Activated T-cell treated with anti-CD3 and anti-CD28 coated beads, Interleukin-2, amount 50 U/mL, for 24 hours (primary cell): ENCODE measurements at places on chromosomes 4 and X.

GRCh38 chrX:134158821-134159512 is 78.0 kb upstream of the CCDC160 start:
- DNase-seq = no peak
- no peak overlapping the region for H3K4me3 ChIP-seq
- peaks cover 44% of the 10 kb centered on the region for H3K27me3 ChIP-seq

GRCh38 chrX:131816551-131817136 is 206.5 kb upstream of the STK26 start:
- H3K27ac ChIP-seq = peak overlapping the region; percentile 82
- H3K36me3 ChIP-seq = peaks cover 7% of the 10 kb centered on the region
- H3K4me3 ChIP-seq = peak overlapping the region; percentile 64
- H3K4me1 ChIP-seq = peaks cover 44% of the 10 kb centered on the region

DNA sequence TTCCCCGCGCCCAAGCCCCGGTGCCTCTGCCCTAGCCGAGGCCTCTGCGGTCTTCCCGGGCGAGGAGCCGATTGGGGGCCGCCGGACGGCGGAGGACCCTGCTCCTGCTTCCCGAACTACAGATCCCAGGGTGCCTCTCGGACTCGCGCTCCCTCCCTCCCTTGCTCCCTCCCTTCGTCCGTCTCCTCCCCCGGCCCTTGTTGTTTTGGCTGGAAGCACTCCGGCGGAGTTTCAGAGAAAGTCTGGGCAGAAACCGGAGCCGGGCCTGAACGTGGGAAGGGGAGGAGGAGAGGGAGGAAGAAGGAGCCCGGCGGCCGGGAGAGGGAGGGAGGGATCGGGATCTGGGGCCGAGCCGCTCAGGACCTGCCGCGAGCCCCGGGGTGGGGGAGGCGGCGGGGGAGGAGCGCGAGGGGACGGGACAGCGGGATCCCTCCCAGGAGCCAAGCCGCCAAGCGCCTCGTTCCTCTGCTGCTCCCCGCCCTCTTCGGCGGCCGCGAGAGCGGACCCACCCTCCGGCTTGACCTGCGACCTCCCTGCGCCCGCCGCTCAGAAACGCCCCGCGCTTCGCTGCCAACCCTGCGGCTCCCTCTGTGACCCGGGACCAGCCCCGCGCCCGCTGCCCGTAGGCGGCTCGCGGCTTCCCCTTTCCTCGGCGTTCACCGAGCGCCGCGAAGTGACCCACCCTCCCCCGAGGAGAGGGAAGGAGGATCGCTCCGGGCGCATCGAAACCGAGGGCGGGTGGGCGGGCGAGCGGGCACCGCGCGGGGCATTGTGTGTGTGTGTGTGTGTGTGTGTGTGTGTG is 496 bp upstream of the GAB1 start:
- no peak overlapping the region for H3K27ac ChIP-seq
- peaks cover 63% of the 10 kb centered on the region for H3K27me3 ChIP-seq
- H3K36me3 ChIP-seq = no peaks in the 10 kb centered on the region

DNA sequence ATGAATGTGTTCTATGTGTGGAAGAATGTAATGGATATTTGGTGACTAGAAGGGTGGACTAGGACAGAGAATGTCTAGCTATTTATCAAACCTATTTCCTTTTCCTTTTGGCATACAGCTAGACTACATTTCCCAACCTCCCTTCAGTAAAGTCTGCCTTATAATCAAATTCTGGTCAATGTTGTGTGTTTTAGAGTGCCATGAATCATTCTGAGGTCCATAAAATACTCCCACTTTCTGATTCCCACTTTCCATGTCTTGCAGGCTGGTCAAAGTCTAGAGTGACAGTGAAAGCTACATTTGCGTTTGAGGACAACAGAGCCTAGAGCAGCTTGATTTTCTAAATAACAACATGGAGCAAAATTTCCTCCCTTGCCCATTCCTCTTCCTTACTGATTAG is 217.2 kb downstream of the UGT8 start:
- no peaks in the 10 kb centered on the region for H3K36me3 ChIP-seq
- no peak overlapping the region for H3K4me3 ChIP-seq
- no peak for DNase-seq
- H3K27ac ChIP-seq = no peak overlapping the region
- H3K27me3 ChIP-seq = no peaks in the 10 kb centered on the region

- no peak overlapping the region for H3K27ac ChIP-seq
- no peak overlapping the region for H3K4me3 ChIP-seq
- no peak for DNase-seq
- no peaks in the 10 kb centered on the region for H3K4me1 ChIP-seq
These were observed 98.2 kb downstream of the USP46 start for GRCh38 chr4:52560844-52561280.

DNA sequence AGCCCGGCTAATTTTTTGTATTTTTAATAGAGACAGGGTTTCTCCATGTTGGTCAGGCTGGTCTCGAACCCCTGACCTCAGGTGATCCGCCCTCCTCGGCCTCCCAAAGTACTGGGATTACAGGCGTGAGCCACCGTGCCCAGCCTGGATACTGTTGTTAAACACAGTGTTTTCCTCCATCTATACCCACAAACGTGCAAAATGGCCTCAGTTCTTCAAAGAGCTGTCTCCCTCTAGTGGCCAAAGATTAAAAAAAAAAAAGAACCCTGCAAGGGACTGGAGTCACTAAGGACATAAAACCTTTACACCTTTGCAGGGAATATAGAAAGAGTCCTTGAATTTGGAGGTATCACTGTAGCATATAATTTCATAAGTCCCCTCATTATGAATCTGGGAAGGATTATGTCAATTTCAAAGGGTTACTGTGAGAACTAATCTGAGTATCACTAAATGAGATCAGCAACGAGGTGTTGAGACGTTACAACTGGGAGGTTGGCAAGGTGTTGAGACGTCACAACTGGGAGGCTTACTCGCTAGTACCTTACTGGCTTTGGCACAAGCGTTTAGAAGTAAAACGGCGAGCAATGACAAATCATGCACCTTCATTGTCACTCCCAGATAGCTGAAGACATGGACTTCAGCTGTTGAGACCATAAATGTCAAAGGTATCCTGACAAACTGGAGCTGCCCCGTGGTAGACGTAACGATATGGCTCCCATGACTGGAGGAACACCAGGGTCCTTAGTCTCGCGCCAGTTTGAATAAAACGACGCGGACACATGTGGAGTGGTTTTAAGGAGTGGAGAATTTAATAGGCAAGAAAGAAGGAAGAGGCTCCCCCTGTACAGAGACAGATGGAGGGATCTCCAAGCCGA is 33.4 kb upstream of the ENPP6 start:
- H3K27ac ChIP-seq = peak overlapping the region; percentile 67
- peak; percentile 51 for DNase-seq
- no peaks in the 10 kb centered on the region for H3K36me3 ChIP-seq
- H3K4me1 ChIP-seq = peaks cover 24% of the 10 kb centered on the region
- H3K4me3 ChIP-seq = no peak overlapping the region

- no peaks in the 10 kb centered on the region for H3K4me1 ChIP-seq
- H3K27ac ChIP-seq = no peak overlapping the region
- peaks cover 9% of the 10 kb centered on the region for H3K27me3 ChIP-seq
- no peak overlapping the region for H3K4me3 ChIP-seq
- no peak for DNase-seq
These were observed 56.1 kb downstream of the KDR start for GRCh38 chr4:55069248-55069647.

GRCh38 chr4:921830-922331 is 10.2 kb downstream of the GAK start:
- peaks cover 78% of the 10 kb centered on the region for H3K4me1 ChIP-seq
- peak; percentile 28 for DNase-seq
- peaks cover 51% of the 10 kb centered on the region for H3K36me3 ChIP-seq
- no peaks in the 10 kb centered on the region for H3K27me3 ChIP-seq

DNA sequence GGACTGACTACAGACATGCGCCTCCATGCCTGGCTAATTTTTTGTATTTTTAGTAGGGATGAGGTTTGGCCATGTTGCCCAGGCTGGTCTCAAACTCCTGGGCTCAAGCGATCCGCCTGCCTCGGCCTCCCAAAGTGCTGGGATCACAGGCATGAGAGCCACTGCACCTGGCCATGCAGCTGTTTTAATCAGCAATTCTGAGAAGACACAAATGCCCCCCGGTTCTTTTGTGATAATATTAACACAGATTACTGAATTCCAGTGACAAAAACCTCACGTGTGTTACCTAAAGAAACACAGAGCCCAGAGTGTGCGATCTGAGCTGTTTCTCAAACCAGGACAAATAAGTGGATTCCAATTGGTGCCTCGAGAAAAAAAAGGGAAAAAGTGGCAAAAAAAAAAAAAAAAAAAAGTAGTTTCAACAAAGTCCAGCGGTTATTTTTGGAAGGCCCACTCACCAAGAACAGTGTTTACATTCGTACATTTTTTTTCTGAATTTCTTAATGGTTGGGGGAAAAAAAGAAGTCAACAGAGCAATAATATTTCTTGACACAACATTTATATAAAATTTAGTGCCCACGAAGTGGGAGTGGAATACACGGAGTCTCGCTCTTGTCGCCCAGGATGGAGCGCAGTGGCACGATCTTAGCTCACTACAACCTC is 17.2 kb downstream of the DHRSX start:
- H3K36me3 ChIP-seq = peaks cover 50% of the 10 kb centered on the region
- H3K4me3 ChIP-seq = no peak overlapping the region
- H3K27ac ChIP-seq = no peak overlapping the region

- no peaks in the 10 kb centered on the region for H3K36me3 ChIP-seq
- H3K27me3 ChIP-seq = peaks cover 26% of the 10 kb centered on the region
- peaks cover 41% of the 10 kb centered on the region for H3K4me1 ChIP-seq
- H3K27ac ChIP-seq = no peak overlapping the region
- DNase-seq = no peak
These were observed 617 bp upstream of the GPR34 start for GRCh38 chrX:41688156-41688555.

- H3K4me1 ChIP-seq = peaks cover 8% of the 10 kb centered on the region
- no peak for DNase-seq
- no peak overlapping the region for H3K4me3 ChIP-seq
- H3K27me3 ChIP-seq = peaks cover 4% of the 10 kb centered on the region
These were observed 65.2 kb downstream of the AMMECR1 start for GRCh38 chrX:110252711-110253110.

- H3K4me3 ChIP-seq = no peak overlapping the region
- peaks cover 24% of the 10 kb centered on the region for H3K4me1 ChIP-seq
- no peak overlapping the region for H3K27ac ChIP-seq
- H3K36me3 ChIP-seq = no peaks in the 10 kb centered on the region
These were observed 116.6 kb downstream of the IRF2 start for GRCh38 chr4:184357772-184358171.

DNA sequence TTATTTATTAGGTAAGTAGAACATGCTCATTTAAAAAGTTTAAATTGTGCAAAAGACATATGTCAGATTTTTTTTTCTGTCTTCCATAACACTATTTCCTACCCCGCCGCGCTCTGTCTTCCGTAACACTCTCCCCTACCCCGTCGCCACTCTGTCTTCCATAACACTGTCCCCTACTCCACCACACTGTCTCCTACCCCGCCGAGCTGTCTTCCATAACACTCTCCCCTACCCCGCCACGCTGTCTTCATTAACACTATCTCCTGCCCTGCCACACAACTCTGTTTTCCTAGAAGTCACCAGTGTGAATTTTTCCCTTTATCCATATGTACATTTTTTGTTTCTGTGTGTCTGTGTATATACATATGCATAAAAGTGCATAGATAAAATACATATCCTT is 4.4 kb downstream of the MSMO1 start:
- peak overlapping the region; percentile 91 for H3K27ac ChIP-seq
- H3K4me3 ChIP-seq = peak overlapping the region; percentile 56
- peaks cover 44% of the 10 kb centered on the region for H3K4me1 ChIP-seq
- H3K36me3 ChIP-seq = peaks cover 61% of the 10 kb centered on the region
- no peaks in the 10 kb centered on the region for H3K27me3 ChIP-seq

DNA sequence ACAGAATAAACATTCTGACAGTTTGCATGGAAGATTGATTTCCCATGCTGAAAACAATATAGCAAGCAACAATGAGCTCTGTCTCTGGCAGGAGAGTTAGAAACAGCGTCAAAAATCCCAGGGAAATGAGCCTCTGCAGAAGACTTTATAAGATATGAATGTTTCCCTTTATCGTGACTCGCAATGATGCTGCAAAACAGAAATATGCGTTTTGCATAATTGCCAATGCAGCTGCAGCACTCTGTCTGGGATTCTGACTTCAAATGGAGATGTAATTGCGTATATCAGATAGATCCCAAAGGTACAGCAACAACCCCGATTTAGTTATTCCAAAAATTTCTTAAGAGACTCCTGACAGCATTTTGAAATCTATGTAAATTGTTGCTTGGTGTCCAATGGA is 702.4 kb upstream of the EPHA5 start:
- H3K27me3 ChIP-seq = no peaks in the 10 kb centered on the region
- H3K27ac ChIP-seq = no peak overlapping the region
- no peaks in the 10 kb centered on the region for H3K4me1 ChIP-seq
- DNase-seq = no peak

DNA sequence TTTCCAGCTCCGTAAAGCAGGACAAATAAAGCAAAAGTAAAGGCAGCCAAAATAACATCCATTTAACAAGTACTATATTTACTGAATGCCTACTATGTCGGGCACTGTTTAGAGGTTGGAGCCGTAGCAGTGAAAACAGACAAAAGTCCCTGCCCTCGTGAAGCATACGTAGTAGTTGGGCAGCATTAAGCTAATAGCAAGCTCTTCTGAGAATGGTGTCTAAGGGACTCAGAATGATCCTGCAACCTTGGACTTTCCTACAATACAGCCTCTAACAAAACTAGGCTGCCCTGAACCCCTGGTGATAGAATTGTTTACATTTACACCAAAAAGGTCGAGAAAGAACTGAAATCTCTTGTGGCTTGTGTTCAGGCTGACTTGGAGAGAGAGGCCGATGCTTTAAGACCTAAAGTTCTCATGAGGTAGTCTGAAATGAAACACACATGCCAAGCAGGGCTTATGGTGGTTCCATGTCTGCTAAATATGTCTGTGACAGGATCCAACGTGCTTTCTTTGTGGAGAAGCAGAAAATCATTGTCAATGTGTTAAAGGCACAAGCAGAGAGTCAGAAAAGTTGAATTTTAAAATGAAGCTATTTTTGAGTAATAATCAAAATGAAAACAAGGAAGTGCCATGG is 898 bp upstream of the PDGFC start:
- H3K4me3 ChIP-seq = no peak overlapping the region
- peaks cover 63% of the 10 kb centered on the region for H3K27me3 ChIP-seq
- H3K27ac ChIP-seq = no peak overlapping the region
- peaks cover 9% of the 10 kb centered on the region for H3K4me1 ChIP-seq
